ENCODE measurements at places on chromosomes 6 and 20. TPM values are rescaled to one million over a fixed set of nuclear protein-coding genes. Genes with fewer than 3 reads are reported as not detected.

GRCh38 chr6:35049156-35049735, 91.9 kb downstream of the TCP11 start:
- no peaks in the 10 kb centered on the region for H3K27me3 ChIP-seq
- peak overlapping the region; percentile 79 for H3K27ac ChIP-seq
- no peak overlapping the region for H3K4me3 ChIP-seq

GRCh38 chr6:149830731-149831307, 33.3 kb downstream of the LRP11 start:
- H3K27me3 ChIP-seq: no peaks in the 10 kb centered on the region
- no peak overlapping the region for H3K4me3 ChIP-seq
- H3K4me1 ChIP-seq: peaks cover 6% of the 10 kb centered on the region

DNA sequence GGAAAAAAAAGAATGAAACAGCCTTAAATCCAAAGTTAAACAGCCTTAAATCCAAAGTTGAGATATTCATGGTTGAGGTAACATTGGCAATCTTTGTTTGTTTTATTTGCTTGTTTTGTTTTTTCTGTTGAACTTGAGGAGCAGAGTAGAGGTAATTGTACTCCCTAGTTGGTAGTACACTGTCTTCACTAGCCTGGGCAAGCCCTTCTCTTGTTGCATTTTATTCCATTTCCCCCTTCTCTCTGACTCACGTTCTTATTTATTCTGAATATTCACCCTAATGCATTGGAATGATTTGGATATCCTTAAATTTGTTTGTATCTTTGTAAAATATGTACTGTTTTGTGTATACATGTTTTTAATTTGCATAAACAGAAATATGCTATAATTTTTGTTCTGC, 397.6 kb downstream of the CDC5L start:
- H3K27me3 ChIP-seq: peaks cover 25% of the 10 kb centered on the region
- H3K4me1 ChIP-seq: peaks cover 4% of the 10 kb centered on the region
- no peaks in the 10 kb centered on the region for H3K36me3 ChIP-seq
- H3K4me3 ChIP-seq: no peak overlapping the region

DNA sequence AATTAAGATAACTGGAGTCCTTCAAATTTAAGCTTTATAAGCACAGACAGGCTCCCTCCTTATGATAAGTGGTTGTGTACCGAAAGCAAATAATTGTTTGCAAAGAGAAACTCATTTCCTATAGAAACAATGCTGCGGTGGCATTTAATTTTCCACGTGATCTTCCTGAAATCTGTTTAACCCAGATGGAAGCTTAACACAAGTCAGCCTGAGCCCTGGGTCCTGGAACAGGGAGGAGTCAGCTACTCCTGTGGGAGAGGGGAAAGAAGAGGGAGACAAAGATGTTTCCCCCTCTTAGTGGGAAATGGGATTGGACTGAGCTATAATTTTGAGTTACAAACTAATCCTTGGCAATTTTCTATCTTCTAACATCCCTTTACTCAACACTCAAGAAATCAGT, 136.5 kb downstream of the ELOVL4 start:
- H3K36me3 ChIP-seq: no peaks in the 10 kb centered on the region
- no peaks in the 10 kb centered on the region for H3K4me1 ChIP-seq
- no peak overlapping the region for H3K4me3 ChIP-seq

GRCh38 chr6:110529355-110529754, 52.9 kb upstream of the SLC22A16 start:
- H3K27me3 ChIP-seq: no peaks in the 10 kb centered on the region
- H3K36me3 ChIP-seq: no peaks in the 10 kb centered on the region
- peak; percentile 85 for DNase-seq
- H3K27ac ChIP-seq: peak overlapping the region; percentile 73

GRCh38 chr6:72413884-72414283, 208.0 kb upstream of the KCNQ5 start:
- H3K36me3 ChIP-seq: no peaks in the 10 kb centered on the region
- no peaks in the 10 kb centered on the region for H3K27me3 ChIP-seq
- peak overlapping the region; percentile 56 for H3K27ac ChIP-seq
- DNase-seq: peak; percentile 76

DNA sequence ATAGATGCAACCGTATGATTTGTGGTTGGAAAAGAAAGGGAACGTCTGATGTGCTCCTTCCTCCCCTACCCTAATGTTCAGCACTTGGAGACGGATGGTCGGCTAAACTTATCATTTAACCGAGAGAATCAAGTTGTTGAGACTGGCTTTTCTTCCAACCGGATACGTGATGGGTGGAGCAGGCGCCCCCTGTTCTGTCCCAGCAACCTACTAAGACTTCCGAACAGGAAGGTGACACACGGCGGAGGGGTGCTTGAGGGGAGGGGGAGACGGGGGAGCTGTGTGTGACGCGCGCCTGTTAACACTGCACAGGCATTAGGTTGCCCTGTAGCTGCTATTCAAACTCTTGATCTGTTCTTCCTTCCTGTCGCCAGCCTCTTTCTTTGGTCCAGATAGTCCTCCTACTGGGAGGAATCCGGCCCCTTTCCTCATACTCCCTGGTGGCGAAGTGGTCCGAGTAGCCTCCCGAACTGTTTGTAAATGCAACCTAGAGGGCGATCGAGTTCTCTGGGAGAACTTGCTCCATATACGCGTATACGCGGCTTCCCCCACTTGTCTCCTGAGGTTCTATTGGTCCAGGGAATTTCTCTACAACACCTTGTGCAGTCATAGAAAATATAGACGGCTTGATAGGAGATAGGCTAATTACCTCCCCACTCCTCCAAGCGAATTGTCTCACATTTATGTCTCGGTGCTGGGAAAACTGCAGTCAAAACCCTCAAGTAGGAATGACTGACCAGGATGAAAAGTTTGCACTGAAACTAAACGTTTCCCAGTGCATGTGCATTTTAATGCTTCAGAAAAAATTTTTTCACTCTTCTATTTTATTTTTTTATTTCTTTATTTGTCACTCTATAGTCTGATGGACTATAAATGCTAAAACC, 126.0 kb upstream of the SLC2A12 start:
- H3K36me3 ChIP-seq: peaks cover 4% of the 10 kb centered on the region
- H3K27me3 ChIP-seq: no peaks in the 10 kb centered on the region
- H3K27ac ChIP-seq: peak overlapping the region; percentile 91
- DNase-seq: peak; percentile 96
- H3K4me3 ChIP-seq: peak overlapping the region; percentile 43

- no peak overlapping the region for H3K27ac ChIP-seq
- no peak for DNase-seq
- H3K4me3 ChIP-seq: no peak overlapping the region
- peaks cover 4% of the 10 kb centered on the region for H3K4me1 ChIP-seq
Measured at GRCh38 chr6:5155906-5156305, 70.8 kb downstream of the PPP1R3G start.

- H3K27ac ChIP-seq: no peak overlapping the region
- no peaks in the 10 kb centered on the region for H3K27me3 ChIP-seq
- H3K4me1 ChIP-seq: peaks cover 8% of the 10 kb centered on the region
Measured at GRCh38 chr20:18738055-18738454, 75.5 kb upstream of the SCP2D1 start.

DNA sequence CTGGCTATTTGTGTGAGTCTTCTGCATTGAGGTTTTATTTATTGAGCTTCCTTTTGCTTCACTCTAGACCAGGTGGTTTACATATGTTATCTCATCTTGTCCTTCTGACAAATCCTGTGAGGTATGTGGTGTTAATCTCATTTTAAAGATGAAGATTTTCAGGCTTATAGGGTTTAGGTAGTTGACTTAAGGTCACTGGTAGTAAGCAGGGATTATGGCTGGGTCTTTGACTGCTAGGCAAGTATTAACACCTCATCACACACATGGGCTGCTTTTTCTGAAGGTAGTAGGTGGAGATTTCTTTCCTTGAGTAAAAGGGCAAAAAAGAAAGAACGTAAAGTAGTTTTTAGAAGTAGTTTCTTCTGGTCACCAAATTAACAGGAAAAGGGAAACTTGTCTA, 72.6 kb downstream of the CDKAL1 start:
- H3K27me3 ChIP-seq: no peaks in the 10 kb centered on the region
- peaks cover 2% of the 10 kb centered on the region for H3K4me1 ChIP-seq

DNA sequence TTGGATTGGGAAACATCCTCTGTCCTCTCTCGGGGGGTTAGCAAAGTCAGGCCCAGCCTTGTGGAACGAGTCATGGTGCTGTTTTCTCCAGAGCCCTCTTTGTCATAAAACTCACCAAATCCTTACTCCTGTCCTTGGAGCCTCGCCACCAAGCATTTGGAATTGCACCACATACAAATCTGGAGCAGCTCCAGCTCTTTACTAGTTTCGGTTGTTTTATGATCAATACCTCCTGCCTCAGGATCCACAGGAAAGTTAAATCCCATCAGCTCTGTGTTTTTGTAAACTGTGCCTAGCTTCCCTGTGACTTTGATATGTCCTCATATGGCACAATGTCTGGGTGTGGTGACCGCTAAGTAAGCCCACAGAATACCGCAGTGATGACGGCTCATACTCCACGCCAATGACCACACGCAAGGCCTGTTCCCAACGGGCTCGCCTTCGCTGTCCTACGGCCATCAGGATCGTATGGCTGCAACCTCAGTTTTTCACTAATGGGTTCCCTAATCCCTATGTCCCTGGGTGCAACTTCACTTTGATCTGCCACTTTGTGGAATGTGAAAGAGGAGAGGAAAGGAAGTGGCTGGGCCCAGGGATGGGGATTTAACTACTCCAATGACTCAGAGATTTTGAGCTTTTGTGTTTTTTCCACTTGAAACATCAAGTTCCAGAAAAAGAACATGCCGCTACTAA, 111.3 kb upstream of the FOXQ1 start:
- no peak overlapping the region for H3K27ac ChIP-seq
- H3K4me1 ChIP-seq: no peaks in the 10 kb centered on the region
- H3K27me3 ChIP-seq: peaks cover 3% of the 10 kb centered on the region
- no peak overlapping the region for H3K4me3 ChIP-seq
- peak; percentile 39 for DNase-seq

GRCh38 chr20:5785146-5785545, 34.9 kb downstream of the SHLD1 start:
- DNase-seq: no peak
- no peak overlapping the region for H3K27ac ChIP-seq
- peaks cover 13% of the 10 kb centered on the region for H3K4me1 ChIP-seq

- DNase-seq: no peak
- H3K36me3 ChIP-seq: no peaks in the 10 kb centered on the region
- no peak overlapping the region for H3K27ac ChIP-seq
- no peak overlapping the region for H3K4me3 ChIP-seq
Measured at GRCh38 chr6:39154705-39155104, 39.7 kb upstream of the SAYSD1 start.

DNA sequence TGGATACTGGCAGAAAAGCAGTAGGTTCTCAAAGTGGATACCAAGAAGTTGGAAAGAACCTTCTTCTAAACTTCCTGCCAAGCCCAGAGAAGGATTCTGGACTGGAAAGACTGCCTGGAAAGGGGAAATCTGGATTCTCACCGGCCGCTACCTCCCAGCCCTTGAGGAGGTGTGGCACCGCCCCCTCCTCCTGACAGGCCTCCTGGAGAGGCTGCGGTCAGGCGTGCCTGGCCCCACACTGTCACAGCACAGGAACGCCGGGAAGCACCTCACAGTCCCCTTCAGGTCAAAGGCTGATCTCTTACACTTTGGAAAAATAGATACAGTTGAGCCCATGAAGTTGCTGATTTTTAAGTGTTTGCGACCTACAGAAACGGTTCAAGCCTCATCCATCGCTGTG, 16.3 kb upstream of the PDE10A start:
- no peak overlapping the region for H3K27ac ChIP-seq
- H3K27me3 ChIP-seq: no peaks in the 10 kb centered on the region
- H3K4me3 ChIP-seq: no peak overlapping the region
- no peaks in the 10 kb centered on the region for H3K36me3 ChIP-seq
- DNase-seq: no peak

GRCh38 chr20:30168800-30169138, 1088.7 kb upstream of the DEFB115 start:
- DNase-seq: no peak
- no peaks in the 10 kb centered on the region for H3K4me1 ChIP-seq
- no peak overlapping the region for H3K4me3 ChIP-seq
- no peaks in the 10 kb centered on the region for H3K27me3 ChIP-seq
- no peak overlapping the region for H3K27ac ChIP-seq

- H3K27me3 ChIP-seq: no peaks in the 10 kb centered on the region
- DNase-seq: peak; percentile 67
- H3K36me3 ChIP-seq: no peaks in the 10 kb centered on the region
- no peaks in the 10 kb centered on the region for H3K4me1 ChIP-seq
Measured at GRCh38 chr6:4780360-4780812, 4.2 kb downstream of the CDYL start.

- no peaks in the 10 kb centered on the region for H3K36me3 ChIP-seq
- no peak overlapping the region for H3K4me3 ChIP-seq
- H3K27ac ChIP-seq: no peak overlapping the region
- no peak for DNase-seq
Measured at GRCh38 chr6:146065690-146066089, 36.8 kb downstream of the GRM1 start.

GRCh38 chr6:29627755-29628418, 5.1 kb downstream of the GABBR1 start:
- peaks cover 14% of the 10 kb centered on the region for H3K4me1 ChIP-seq
- H3K36me3 ChIP-seq: peaks cover 9% of the 10 kb centered on the region
- peak overlapping the region; percentile 90 for H3K27ac ChIP-seq
- peak overlapping the region; percentile 72 for H3K4me3 ChIP-seq
- DNase-seq: peak; percentile 86

GRCh38 chr6:80696268-80696667, 589.8 kb downstream of the BCKDHB start:
- H3K4me3 ChIP-seq: no peak overlapping the region
- H3K27ac ChIP-seq: no peak overlapping the region
- no peaks in the 10 kb centered on the region for H3K36me3 ChIP-seq
- no peak for DNase-seq
- no peaks in the 10 kb centered on the region for H3K4me1 ChIP-seq

GRCh38 chr6:135291288-135292076, 110.4 kb downstream of the MYB start:
- no peaks in the 10 kb centered on the region for H3K27me3 ChIP-seq
- H3K36me3 ChIP-seq: no peaks in the 10 kb centered on the region
- peaks cover 2% of the 10 kb centered on the region for H3K4me1 ChIP-seq
- no peak overlapping the region for H3K4me3 ChIP-seq

- no peak for DNase-seq
- no peaks in the 10 kb centered on the region for H3K27me3 ChIP-seq
- H3K4me1 ChIP-seq: peaks cover 4% of the 10 kb centered on the region
- no peak overlapping the region for H3K27ac ChIP-seq
Measured at GRCh38 chr6:32171234-32171633, 4.7 kb downstream of the AGPAT1 start.

DNA sequence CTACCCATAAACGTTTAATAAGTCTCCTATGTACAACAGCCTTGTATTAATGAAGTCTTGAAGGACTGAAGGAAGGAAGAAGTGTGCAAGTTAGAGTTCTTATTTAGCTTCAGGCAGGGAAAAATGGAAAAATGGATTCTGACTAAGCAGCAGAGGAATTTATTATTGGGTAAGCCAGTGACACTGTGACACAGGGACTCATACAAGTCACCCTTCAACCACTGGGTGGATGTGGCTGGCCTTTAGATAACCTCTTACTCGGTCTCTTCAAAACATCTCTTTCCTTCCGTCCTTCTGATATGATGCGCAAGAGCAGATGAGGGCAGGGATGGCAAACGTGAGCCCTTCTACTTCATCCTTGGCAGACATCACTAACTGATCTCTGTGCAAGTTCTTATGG, 145.6 kb downstream of the DHX35 start:
- peaks cover 5% of the 10 kb centered on the region for H3K27me3 ChIP-seq
- H3K36me3 ChIP-seq: no peaks in the 10 kb centered on the region

Gene RIPOR2
- 0.83 TPM for total RNA-seq

Gene RSPO3
- total RNA-seq: not detected

Gene NOTCH4
- total RNA-seq: 2.2 TPM

Gene ZSCAN23
- total RNA-seq: 5.3 TPM

Gene NOP56
- 231 TPM for total RNA-seq

Gene BFSP1
- total RNA-seq: 1.9 TPM

Gene CYP21A2
- total RNA-seq: not detected

Gene CCN6
- not detected for total RNA-seq

Gene GSTA2
- total RNA-seq: not detected

Gene PNPLA1
- total RNA-seq: not detected

Gene PPDPF
- 17.2 TPM for total RNA-seq

Gene KIF6
- under 0.01 TPM for total RNA-seq

Gene HLA-DRA
- total RNA-seq: not detected
